ENCODE measurements at places on chromosomes 4 and X.
A peak's percentile ranks its signal among the peaks of the same experiment; 100 is the strongest.

DNA sequence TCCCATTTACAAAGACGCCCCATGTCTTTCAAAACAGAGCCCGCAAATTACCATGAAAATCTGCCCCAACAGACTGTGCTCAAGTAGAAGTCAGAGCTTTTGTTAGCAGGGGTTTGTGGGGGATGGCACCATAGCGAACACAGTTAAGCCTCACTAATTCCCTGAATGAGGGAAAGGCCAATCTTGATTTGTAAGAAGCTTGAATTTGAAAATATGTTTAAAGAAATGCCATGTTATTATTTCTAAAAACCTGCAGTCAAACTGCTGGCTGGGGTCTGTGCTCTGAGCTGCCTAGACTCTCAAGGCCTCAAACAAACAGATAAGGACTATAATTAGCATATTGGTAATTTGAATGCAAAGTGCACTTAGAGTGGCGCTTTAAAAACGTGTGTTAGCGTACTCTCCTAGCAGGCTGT is 9.4 kb upstream of the PAK3 start:
- no peak for DNase-seq

GRCh38 chr4:123952530-123953274 is 556.1 kb downstream of the SPRY1 start:
- peak; percentile 47 for DNase-seq

DNA sequence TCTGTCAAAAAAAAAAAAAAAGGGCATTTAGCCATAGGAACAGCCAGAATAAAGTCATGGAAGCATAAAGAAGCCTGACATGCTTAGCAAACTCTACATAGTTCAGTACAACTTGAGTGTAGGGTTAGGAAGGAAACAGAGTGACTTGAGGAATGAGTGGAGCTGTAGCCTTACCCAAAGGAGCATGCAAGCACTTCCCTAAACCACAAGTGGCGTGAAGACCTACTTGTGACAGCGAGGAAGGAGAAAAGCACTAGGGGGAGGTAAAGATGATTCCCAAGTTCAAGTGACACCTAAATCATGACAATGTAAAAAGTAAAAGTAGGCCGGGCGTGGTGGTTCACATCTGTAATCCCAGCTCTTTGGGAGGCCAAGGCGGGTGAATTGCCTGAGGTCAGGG is 21.8 kb upstream of the IQSEC2 start:
- DNase-seq = no peak

DNA sequence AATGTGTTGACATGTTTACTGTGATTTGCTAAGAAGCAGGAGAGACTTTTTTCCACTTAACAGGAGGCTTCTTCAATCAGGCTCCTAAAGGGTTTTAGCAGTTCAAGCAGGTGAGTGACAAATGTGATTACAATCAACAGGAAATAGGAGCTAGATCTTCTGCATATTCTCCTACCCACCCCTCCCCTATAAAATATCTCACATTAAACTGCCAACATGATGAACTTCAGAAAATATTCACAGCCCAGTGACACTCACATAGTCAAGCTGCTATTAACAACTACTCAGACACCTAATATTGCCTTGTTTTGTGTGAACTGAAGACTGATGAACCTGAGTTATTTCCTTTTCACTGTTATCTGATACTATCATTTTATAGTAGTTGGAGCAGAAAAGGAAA is 55.9 kb upstream of the ANTXR2 start:
- DNase-seq = no peak

DNA sequence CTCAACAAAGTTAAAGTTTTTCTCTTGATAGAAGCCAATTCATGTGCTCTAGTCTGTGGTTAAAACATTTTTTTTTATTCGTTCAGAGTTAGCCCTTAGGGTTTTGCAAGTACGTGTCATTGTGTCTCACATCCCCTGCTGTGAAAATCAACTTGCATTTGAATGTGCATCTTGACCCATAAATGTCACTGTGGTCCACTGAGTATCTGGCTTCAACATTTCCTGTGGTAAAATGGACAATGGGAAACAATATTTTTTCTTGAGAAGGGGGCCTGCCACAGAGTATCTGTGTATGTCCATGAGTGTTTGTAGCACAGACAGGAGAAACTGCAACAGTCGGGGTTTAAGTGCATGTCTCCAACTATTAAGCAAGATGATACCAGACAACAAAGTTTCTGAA is 554.8 kb upstream of the TENM3 start:
- DNase-seq = peak; percentile 67

DNA sequence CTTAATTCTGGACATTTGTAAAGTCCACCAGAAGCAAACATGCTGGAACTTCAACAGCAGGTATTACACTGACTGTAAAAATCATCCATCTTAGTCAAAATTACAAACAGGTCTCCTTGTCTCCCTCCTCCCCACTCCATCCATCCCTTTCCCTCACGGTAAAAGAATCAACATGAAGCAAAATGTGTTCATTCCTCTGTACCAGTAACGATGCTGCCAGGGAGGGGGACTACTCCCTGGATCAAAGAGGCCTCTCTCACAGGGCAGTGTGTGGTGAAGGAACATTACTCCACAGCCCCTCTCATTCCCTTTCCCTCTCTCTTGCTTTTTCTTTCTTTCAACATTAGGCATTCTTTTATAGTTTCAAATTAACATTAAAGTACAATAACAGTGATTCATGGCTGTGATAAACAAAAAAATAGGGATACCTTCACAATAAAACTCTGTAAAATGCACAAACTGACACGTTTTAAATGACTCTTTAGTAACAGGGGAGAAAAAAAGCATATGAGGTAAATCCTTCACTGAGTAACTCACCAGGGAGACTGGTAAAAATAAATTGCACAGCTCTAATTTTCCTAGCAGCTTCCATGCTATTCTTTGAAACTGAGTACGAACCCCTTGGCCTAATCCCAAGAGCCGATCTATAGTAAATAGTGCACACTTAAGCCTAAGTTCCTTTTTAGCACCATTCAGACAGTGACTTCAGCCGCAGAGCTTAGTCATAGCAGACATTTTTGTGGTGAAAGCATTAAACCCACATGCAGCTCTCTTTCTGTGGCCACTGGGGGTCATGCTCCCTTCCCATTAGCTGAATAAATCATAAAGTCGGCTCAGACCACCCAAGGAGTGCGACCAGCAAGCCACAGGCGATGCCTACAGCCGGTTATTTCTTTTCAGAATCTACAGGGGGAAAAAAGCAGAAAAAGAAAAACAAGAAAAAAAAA is 215.6 kb upstream of the GYPA start:
- peak; percentile 100 for DNase-seq

DNA sequence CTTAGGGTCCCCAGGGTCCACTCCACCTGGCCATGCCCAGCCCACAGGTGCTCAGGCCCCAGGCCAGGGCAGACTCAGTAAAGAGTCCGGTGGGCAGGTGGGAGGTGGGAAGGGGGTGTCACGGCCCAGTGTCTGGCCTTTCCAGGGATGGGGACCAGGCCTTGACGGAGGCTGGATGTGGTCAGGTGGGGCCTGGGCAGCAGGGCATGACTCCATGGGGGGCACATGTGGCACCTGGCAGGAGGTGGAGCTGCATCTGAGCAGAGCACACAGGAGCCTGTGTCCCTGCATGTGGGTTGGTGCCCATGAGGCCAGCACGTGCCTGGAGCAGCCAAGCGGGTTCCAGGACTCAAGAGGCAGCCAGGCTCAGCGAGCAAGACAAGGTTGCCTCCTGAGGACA is 132.9 kb downstream of the FAM53A start:
- DNase-seq = no peak

DNA sequence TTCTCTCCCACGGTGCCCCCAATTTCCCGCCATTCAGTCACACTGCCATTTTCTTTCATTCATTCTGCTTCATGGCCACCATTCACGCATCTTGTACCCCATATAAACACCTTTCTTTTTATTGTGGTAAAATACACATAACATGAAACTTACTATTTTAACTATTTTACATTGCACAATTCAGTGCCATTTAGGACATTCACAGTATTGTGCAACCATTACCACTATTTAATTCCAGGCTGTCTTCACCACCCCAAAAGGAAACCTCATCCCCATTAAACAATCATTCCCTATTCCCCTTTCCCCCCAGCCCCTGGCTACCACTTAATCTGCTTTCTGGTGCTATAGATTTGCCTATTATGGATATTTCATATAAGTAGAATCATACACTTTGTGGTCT is 15.9 kb downstream of the SPACA5 start:
- DNase-seq = no peak

DNA sequence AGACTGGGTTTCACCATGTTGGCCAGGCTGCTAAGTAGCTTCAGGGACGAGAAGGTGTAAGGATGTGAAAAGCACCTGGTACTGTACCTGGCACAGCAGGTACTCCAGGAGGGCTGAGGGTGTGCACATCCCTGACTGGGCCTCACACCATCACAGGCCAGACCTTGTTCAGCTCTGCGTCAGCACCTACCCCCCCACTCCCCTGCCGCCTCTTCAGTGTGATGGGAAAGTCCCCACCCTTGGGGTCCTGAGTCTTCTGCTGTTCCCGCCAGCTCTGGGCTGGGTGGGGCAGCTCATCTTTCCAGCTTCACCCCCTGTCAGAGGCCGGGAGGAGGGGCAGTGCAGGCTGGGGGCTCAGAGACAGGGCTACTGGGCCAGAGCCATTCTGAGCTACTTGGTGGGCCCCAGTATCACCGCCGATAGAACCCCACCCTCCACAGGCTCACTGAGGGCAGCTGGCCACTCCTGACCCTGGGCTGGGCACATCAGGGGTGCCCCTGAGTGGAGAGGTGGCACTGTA is 6.7 kb upstream of the SH3BP2 start:
- no peak for DNase-seq

GRCh38 chrX:21738210-21738949 is 19.5 kb downstream of the SMPX start:
- peak; percentile 33 for DNase-seq

DNA sequence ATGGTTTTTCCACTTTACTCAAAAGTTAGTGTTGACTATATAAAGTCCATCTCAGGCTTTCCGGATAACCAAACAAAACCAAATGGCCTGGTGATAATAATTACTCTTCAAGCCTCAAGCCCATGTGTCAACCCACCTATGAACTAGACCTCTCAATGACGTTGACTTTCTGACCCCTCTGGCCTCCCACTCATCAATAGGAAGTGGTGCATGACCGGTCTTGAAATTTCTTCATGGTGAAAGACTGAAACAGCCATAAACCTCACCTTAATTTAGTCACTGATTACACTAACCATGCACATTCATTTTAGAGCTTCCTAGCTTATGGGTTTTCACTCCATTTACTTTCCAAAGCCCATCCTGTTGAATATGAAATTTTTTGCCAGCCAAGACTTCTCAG is 276.0 kb downstream of the KLHL13 start:
- no peak for DNase-seq

GRCh38 chr4:69713593-69713992 is 46.8 kb downstream of the SULT1B1 start:
- DNase-seq = peak; percentile 24

GRCh38 chr4:153523164-153523796 is 57.1 kb downstream of the TMEM131L start:
- DNase-seq = peak; percentile 30

GRCh38 chrX:123731987-123732669 is 724 bp downstream of the THOC2 start:
- DNase-seq = peak; percentile 13

- DNase-seq = no peak
These were observed 68.7 kb upstream of the TEX13D start for GRCh38 chrX:124263743-124264142.

DNA sequence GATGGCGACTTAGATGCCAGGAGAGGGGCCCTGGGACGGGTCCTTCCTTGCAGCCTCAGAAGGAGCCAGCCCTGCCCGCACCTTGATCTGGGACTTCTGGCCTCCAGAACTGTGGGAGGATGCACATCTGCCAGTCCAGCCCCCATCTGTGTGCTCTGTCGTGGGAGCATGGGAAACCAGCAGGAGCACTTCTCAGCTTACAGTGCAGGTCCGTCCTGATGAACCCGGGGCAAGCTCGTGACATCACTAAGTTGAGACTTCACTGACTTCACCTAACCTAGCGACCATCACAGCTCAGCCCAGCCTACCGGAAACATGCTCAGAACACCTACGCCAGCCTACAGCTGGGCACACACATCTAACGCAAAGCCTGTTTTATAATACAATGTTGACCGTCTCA is 38.1 kb downstream of the ABLIM2 start:
- no peak for DNase-seq

- peak; percentile 43 for DNase-seq
These were observed 893 bp downstream of the RLIM start for GRCh38 chrX:74613370-74614092.

- DNase-seq = no peak
These were observed 651 bp upstream of the SAP30 start for GRCh38 chr4:173370130-173370476.

- no peak for DNase-seq
These were observed 280.0 kb upstream of the EMCN start for GRCh38 chr4:100797791-100798190.

DNA sequence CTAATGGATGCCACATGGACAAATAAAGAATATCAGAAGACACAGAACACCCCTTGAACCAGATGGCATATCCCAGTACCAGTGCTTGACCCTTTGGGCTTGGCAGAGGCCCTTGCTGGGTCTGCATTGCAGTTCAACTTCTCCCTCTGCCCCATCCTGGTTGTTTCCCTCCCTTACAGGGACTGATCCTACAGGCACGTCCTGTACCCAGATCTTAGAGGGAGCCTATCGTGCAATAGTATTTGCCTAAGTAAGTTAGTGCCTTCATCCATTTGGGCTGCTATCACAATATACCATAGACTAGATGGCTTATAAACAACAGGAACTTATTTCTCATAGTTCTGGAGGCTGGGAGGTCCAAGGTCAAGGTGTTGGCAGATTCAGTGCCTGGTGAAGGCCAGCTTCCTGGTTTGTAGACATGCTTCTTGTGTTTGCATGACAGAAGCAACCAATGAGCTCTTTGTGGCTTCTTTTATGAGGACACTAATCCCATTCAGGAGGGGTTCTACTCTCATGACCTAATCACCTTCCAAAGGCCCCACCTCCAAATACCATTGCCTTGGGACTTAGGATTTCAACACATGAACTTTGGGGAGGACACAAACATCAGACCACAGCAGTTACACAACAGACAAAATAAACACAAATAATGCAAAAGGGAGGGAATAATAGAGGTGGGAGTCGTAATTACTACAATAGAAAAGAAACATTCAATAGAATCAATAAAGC is 146.5 kb upstream of the MSX1 start:
- DNase-seq = no peak

- DNase-seq = no peak
These were observed 95.0 kb downstream of the SH3KBP1 start for GRCh38 chrX:19792412-19792811.

- no peak for DNase-seq
These were observed 104.0 kb upstream of the WDR17 start for GRCh38 chr4:175961604-175962003.
